ENCODE measurements at places on chromosomes 2 and 18. TPM values are rescaled to one million over a fixed set of nuclear protein-coding genes. Genes with fewer than 3 reads are reported as not detected.

DNA sequence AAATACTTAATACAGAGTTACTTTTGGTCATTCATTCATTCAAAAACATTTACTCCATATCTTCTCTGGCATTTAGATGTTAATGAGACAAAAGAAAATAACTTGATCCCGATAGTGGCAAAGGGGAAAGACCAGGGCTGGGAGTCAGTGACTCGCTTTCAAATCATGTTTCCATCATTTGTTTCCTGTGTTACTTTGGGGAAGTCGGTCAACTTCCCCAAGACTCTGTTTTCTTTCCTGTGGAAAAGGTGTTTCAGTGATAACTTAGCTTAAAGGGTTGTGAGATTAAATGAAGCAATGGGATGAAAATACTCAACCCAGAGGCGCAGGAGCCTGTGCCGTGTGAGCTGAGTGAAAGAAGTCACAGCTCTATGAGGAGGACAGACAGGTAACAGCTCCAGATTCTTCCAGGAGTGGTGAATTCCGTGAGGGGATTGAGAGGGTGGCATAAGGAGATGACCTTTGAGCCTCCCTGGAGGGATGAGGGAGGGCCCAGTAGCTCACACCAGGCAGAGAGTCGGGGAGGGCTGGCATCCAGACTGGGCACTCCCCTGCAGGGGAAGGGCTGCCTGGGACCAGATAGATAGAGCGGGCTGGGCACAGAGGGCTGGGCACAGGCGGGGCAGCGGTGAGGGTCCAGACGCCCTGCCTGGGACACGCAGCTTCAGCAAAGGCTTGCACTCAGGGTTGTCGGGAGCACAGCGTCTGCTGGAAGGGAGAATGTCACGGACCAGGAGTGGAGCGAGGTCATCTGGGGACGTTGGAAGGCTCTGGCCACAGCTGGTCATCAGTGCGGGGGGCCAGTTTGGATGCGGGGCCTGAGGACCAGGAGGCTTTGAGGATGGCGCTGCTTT is 70.1 kb downstream of the TSHZ1 start:
- no peak for DNase-seq

GRCh38 chr2:143684551-143685320 is 555.5 kb downstream of the ARHGAP15 start:
- no peak for DNase-seq

DNA sequence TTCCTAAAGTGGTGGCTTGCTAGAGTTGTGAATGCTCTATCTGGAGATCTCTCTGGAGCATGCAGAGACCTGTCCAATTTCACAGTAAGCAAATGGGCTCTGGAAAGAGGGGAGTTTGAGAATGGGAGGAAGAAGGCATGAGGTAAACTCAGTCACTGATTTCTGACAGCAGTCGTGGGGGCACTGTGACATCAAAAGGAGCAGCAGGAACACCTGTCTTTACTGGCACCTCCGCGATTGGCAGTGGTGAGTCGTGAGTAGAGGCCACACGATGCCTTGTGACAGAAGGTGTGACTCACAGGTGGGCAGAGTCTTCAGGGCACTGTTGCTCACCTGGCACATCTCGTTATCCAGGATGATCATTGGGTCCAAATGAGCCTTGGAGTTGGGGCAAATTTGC is 38.8 kb upstream of the CAVIN2 start:
- no peak for DNase-seq

GRCh38 chr2:119760956-119761275 is 1.2 kb downstream of the PTPN4 start:
- peak; percentile 28 for DNase-seq

DNA sequence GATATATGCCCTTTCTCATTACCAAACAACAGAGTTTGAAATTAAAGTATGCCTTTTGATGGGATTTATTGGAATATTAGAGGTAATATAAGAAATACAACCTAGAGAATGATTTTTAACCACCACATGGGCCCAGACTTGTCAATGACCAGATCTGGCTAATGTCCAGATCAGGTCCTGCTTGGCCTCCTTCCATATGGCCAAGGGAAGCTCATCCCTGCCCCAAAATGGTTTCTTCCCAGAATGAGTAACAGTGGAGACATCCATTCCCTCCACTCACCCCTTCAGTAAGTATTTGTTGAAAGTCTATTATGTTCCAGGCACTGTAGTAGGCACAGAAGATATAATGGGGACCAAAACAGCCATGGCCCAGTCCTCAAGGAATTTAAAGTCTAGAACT is 54.9 kb downstream of the ANTXR1 start:
- no peak for DNase-seq

DNA sequence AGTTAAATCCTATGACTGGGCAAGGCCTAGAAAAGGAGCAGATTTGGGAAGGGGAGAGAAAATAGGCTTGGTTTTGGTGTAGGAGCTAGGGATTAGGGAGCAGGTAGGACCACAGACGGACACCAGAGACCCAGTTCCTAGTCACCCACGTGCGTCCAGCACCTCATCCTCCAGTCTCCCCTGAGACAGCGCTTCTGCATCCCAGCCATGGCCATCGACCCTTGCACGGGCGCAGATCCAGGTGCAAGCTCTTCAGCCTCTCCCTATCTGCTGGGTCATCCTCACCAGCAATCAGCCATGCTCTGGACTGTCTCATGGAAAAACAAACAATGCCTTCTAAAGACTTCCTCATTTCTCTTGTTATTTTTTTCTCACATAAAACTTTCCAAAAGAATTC is 246.8 kb upstream of the RAB6C start:
- DNase-seq = no peak

DNA sequence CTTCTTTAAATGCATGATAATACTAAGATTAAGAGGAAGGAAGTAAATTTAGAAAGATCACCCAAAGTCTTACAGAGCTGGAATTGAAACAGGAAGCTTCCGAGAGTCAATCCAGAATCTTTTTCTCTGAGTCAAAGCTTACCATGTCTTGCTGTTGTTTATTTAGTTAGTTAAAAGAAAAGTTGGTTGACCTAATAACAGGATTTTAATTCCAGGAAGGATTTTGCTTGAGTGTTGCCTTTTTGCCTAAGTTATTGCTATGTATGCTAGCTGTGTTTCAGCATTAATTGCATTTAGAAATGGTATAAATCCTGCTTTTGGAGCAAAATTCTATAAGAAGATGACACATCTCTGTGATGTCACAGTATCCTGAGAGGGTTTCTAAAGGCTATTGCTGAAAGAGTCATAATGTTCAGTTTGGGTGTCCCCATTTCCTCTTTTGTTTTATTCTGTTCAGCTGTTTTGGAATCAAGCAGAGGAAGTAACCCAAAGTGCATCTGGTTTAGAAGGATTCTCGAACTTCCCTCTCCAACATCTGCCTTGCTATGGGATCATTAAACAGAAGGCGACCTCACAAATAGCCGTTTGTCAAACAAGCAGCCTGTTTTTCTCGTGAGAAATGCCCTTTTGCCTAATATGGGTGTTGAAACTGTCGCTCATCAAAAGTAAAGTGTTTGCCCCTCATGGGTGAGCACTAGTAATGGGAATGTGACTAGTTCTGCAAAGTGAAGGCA is 271.5 kb upstream of the MMADHC start:
- DNase-seq = no peak

VAPA gene
- 288 TPM for polyA plus RNA-seq

LAMA1 gene
- polyA plus RNA-seq = 29.0 TPM

LRRTM1 gene
- 2.7 TPM for polyA plus RNA-seq

SP140 gene
- polyA plus RNA-seq = 0.51 TPM

RBKS gene
- 7.2 TPM for polyA plus RNA-seq

Data from hepatocyte (in vitro differentiated cells).